ENCODE measurements at places on chromosomes 3 and 15. TPM values are rescaled to one million over a fixed set of nuclear protein-coding genes. Genes with fewer than 3 reads are reported as not detected.

TEX55 gene
- not detected for total RNA-seq

LAMB2 gene
- not detected for total RNA-seq

DNAH1 gene
- 9.4 TPM for total RNA-seq

GRCh38 chr3:187914231-187914630 lies 169.0 kb upstream of the BCL6 start:
- no peak for DNase-seq

DNA sequence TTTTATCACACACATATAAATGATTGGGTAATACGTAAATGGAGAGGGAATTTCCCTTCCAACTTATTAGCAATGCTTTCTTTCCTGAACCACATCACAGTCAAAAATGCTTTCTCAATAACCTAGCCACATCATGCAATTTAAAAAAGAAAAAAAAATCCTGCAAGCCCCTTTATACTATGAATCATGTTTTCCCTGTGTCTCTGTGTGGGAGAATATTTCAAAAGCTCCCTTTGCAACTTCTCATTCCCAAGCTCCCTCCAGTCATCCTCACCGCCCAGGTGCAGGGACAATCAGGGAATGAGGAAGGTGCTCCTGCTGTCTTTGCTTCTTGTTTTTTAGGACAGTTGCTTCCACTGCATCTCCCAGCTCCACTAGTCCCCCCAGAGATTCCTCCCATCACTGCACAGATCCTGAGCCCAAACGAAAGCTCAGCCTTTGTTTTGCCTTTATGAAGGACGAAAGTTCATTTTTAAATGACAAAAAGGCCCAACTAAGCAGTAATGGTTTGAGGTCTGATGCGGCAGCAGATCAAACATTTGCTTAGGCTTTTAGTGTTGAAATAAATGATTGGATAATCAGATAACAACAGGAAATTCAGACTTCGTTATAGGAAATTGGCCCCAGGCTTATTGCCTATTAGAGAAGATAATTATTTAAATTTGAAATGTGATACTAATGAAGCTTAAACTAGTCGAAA lies 47.8 kb upstream of the ADGRG7 start:
- no peak for DNase-seq

- DNase-seq: no peak
Observed at GRCh38 chr15:80706161-80706560, 11.1 kb downstream of the ABHD17C start.

CEMIP gene
- not detected for total RNA-seq

- no peak for DNase-seq
Observed at GRCh38 chr3:127114337-127115070, 78.4 kb upstream of the PRR23E start.

- DNase-seq: no peak
Observed at GRCh38 chr3:148510116-148510515, 187.6 kb upstream of the AGTR1 start.

GRCh38 chr3:126117786-126118185 lies 33.9 kb upstream of the SLC41A3 start:
- DNase-seq: no peak

DNA sequence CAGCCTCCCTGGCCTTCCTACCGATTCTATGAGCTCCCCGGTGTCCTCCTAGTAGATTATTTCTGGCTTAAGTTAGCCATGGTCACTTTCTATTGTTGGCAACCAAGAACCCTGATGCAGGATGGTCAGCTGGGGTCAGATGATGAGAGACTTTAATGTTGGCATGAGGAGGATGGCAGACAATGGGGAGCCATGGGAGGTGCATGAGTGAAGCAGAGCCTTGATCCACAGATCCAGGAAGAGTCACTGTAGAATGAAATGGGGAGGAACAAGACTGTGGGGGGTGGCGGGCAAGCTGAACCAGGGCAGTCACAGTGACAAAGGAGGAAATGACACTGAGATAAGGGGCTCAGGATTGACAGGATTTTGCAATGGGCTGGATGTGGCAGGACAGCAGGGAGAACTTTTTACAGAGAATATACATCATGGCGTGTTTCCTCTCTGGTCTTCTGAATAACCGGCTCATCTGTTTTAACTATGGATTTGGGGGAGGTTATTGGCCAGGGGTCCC lies 60.9 kb downstream of the RPLP1 start:
- no peak for DNase-seq

GRCh38 chr3:36591959-36592358 lies 172.4 kb downstream of the DCLK3 start:
- no peak for DNase-seq

SFMBT1 gene
- 15.1 TPM for total RNA-seq

TPRG1 gene
- 1.0 TPM for total RNA-seq

GRCh38 chr3:72385167-72385566 lies 463.1 kb downstream of the SHQ1 start:
- no peak for DNase-seq

GRCh38 chr3:60708191-60708975 lies 542.9 kb downstream of the FHIT start:
- no peak for DNase-seq

SH2D7 gene
- total RNA-seq: not detected

DNA sequence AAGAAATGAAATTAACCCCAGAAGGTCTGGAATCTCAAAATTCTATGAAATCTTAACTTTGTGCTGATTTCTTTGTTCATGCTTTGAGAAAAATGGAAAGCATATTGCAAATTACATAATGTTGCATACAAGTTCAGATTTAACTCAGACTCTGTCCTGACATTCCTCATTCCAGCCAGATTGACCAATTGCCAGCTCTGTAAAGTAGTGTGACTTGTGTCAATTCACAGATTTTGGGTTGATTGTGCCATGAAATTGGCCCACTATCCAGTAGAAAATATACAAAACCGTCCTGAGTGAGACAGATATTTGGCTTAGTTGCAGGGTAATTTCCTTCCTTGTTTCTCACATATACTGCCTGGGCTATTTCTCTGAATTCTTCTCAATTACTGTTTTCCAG lies 1312.6 kb downstream of the ROBO1 start:
- DNase-seq: no peak

DNA sequence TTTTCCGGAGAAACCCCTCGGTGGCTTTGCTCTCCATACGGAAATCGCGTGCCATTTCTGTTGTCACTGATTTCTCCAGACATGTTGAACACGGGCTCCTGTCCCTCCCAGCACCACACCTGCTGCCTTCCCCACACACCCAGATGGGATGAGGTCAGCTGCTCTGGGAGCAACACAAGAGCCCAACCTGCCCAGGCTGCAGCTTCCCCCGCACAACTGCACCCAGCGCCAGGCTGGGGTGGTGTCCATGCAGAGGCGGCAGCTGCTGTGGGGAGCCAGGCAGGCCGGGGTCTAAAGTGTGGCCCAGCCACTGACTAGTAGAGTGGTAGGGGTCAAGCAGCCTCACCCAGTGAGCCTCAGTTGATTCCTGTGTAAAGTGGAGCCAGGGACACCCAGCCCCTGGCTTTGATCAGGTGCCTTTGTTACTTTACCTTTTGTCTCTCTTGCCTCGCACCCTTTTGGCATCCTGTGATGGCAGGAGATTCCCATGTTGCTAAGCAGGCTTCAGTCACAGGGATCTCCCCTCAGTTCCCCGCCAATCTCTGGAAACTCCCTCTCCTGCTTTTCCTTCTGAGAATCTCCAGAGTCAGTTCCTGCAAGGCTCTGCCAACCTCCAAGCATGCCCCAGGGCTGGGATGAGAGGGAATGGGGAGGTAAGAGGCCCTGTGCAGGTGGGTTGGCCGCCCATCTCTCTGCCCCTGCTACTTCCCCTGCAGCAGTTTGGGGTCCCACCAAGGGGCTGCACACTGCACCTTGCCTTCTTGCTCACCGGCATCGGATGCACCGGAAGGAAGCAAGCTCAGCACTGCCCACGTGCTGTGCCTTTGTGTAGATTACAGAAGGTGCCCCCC lies 91.8 kb upstream of the ALDH1A3 start:
- no peak for DNase-seq

PATL2 gene
- 6.1 TPM for total RNA-seq
